H1 (cell line): ENCODE measurements at places on chromosomes 1 and 21. TPM values are rescaled to one million over a fixed set of nuclear protein-coding genes. Genes with fewer than 3 reads are reported as not detected.

Gene SYCP1
- 0.11 and 0.44 TPM in 2 replicates for total RNA-seq

Gene OR6N1
- total RNA-seq: not detected in 2 replicates

Gene S100A2
- total RNA-seq: 2.0 TPM in 1 of 2 replicates, not detected in the other

Gene KRTAP13-2
- not detected in 2 replicates for total RNA-seq

Gene IL10RB
- 2.5 and 3.2 TPM in 2 replicates for total RNA-seq

Gene KRTAP19-1
- total RNA-seq: not detected in 2 replicates

Gene OR10J1
- not detected in 2 replicates for total RNA-seq

Gene SLC45A1
- total RNA-seq: 1.6 and 1.7 TPM in 2 replicates

Gene CD1B
- total RNA-seq: not detected in 2 replicates

DNA sequence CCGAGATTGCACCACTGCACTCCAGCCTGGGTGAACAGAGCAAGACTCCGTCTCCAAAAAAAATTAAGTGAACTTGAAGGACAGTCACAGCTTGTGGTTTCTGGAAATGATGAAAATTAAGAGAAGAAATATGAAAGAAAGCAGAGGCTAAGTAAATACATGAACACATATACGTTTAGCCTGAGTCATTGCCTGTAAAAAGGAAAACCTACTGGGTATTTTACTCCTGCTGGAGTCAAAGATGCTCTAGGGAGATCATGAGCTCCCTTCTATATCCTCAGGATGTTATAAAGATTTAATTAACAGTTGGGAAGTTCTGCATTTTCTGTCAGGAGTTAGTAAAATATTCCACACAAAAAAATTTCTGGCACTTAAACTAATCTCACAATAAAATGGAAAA lies 43.5 kb upstream of the TTC39A start:
- no peak overlapping the region for H3K27ac ChIP-seq
- H3K36me3 ChIP-seq: peaks cover 3% of the 10 kb centered on the region; the same call in 1 of the 2 replicates
- no peaks in the 10 kb centered on the region for H3K4me1 ChIP-seq
- DNase-seq: no peak
- no peak overlapping the region for H3K4me3 ChIP-seq
- no peaks in the 10 kb centered on the region for H3K27me3 ChIP-seq

DNA sequence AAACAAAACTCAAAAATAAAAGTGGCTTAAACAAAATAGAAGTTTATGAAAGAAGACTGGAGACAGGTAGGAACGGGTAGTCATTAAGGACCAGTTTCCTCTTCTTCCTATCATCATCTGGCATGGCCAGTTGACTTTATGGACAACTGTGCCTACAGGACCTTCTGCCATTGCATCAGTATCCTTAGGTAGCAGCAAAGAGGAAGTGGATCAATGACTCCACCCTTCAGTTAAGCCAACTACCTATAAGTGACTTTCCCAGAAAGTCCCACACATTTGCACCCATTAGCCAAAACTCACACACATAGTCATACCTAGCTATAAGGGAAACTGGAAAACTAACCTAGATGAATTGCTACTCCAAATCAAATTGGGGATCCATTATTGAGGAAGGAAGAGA lies 51.7 kb downstream of the RASAL2 start:
- no peak for DNase-seq
- H3K36me3 ChIP-seq: no peaks in the 10 kb centered on the region
- no peaks in the 10 kb centered on the region for H3K4me1 ChIP-seq
- H3K27ac ChIP-seq: no peak overlapping the region
- H3K4me3 ChIP-seq: no peak overlapping the region
- H3K27me3 ChIP-seq: no peaks in the 10 kb centered on the region

- no peak for DNase-seq
- no peaks in the 10 kb centered on the region for H3K36me3 ChIP-seq
- H3K4me3 ChIP-seq: no peak overlapping the region
These were observed 18.7 kb downstream of the AK5 start for GRCh38 chr1:77300566-77300965.

GRCh38 chr1:224223819-224224714 lies 41.0 kb downstream of the DEGS1 start:
- no peaks in the 10 kb centered on the region; the same call in 1 of the 2 replicates for H3K36me3 ChIP-seq
- H3K27me3 ChIP-seq: no peaks in the 10 kb centered on the region; the same call in 1 of the 2 replicates
- no peak for DNase-seq
- H3K4me1 ChIP-seq: peaks cover 4% of the 10 kb centered on the region

- H3K4me3 ChIP-seq: no peak overlapping the region
- H3K4me1 ChIP-seq: peaks cover 8% of the 10 kb centered on the region
- no peak for DNase-seq
- no peak overlapping the region for H3K27ac ChIP-seq
These were observed 50.7 kb upstream of the ACOT11 start for GRCh38 chr1:54497338-54497737.

DNA sequence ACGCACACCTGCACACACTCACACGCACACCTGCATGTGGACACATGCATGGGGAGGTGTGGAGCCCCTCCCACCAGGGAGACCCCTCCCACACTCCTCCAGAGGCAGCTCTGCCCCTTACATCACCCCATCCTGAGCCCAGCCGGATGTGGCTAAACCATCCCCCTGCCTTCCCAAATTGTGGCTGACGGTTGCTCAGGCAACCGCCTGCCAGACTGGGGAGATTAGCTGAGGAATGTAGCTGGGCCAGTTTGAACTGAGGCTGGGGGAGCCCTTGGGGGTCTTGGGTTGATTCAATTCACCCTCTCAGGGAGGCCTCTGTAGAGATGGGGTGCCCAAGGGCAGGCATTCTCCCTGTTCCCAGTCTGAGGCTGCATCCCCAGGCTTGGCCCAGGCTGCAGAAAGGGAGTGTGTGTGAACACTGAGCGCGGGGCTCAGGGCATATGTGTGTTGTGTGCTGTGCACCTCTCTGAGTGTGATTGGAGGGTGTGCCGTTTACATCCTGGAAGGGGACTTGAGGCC lies 12.9 kb downstream of the PTPRU start:
- peaks cover 15% of the 10 kb centered on the region for H3K4me1 ChIP-seq
- H3K36me3 ChIP-seq: no peaks in the 10 kb centered on the region
- H3K4me3 ChIP-seq: peak overlapping the region; percentile 16; the same call in 1 of the 2 replicates
- H3K27me3 ChIP-seq: no peaks in the 10 kb centered on the region
- peak overlapping the region; percentile 84 for H3K27ac ChIP-seq

DNA sequence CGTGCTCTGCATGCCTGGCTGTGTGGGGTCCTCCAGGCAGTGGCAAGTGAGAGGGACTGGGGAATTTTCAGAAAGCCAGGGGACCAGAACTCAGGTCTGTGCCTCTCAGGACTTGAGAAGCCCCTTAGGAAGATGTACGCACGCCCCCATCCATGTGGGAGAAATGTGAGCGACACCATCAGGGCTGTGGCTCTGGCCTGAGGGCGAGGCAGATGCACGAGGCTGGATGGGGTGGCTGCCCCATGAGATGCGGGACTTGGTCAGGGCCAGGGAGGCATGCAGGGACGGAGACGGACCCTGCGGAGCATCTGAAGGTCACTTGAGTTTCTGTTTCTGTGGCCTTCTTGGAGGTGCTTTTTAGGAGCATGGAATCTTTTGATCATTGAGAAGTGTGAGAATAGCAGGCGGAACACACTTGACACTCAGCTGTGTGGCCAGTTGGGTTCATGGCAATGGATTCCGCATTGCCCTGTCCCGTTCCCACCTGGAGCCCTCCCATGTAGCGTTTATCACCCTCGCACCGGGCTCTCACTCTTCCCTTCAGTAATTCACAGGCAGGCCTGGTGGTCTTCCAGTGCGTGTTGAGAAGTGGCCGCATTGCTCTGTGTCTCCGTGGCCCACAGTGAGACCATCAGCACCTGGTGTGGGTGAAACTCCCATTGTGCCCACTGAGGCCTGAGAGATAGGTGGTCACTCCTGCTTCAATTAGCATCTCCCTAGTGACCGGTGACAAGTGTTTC lies 30.7 kb upstream of the ACTRT2 start:
- no peaks in the 10 kb centered on the region for H3K4me1 ChIP-seq
- no peaks in the 10 kb centered on the region for H3K27me3 ChIP-seq
- no peak overlapping the region for H3K4me3 ChIP-seq
- H3K27ac ChIP-seq: no peak overlapping the region
- no peaks in the 10 kb centered on the region for H3K36me3 ChIP-seq
- DNase-seq: no peak

DNA sequence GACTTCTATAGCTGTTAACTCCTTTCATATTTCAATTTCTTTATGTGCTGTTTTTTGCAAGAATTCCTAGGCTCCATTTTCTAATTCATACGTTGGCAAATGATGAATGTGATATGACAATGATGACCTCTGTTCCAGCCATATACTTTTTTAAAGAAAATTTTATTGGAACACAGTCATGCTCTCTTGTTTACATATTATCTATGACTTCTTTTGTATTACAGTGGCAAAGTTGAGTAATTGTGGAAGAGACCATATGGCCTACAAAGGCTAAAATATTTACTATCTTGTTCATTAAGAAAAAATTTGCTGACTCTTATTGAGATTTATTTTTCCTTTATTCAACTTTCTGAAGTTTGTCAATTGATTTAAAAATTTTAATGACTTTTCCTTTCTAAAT lies 7.1 kb downstream of the IFI44L start:
- no peak for DNase-seq
- no peaks in the 10 kb centered on the region for H3K27me3 ChIP-seq
- no peaks in the 10 kb centered on the region for H3K36me3 ChIP-seq

GRCh38 chr1:2591581-2592261 lies 5.1 kb downstream of the PRXL2B start:
- no peak overlapping the region for H3K27ac ChIP-seq
- no peaks in the 10 kb centered on the region for H3K36me3 ChIP-seq
- H3K4me1 ChIP-seq: 0 out of 2 replicates have a peak, but pooled peaks cover 2% of the 10 kb centered on the region
- no peak for DNase-seq

DNA sequence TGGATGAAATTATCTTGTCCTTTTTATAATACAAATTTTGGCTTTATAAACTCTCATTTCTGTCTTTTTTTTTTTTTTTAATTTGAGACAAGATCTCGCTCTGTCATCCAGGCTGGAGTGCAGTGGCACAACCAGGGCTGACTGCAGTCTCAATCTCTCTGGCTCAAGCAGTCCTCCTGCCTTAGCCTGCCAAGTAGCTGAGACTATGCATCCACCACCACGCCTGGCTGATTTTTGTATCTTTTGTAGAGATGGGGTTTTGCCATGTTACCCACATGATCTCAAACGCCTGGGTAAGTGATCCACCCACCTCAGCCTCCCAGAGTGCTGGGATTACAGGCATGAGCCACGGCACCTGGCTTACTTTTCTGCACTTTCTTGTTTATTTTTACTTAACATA lies 7.5 kb downstream of the TOR1AIP1 start:
- no peak overlapping the region for H3K4me3 ChIP-seq
- H3K36me3 ChIP-seq: 0 out of 2 replicates have a peak, but pooled peaks cover 2% of the 10 kb centered on the region
- DNase-seq: no peak
- no peaks in the 10 kb centered on the region for H3K4me1 ChIP-seq
- no peak overlapping the region for H3K27ac ChIP-seq
- H3K27me3 ChIP-seq: no peaks in the 10 kb centered on the region

- peak; percentile 73 for DNase-seq
- peak overlapping the region; percentile 29; the same call in 1 of the 2 replicates for H3K4me3 ChIP-seq
- no peaks in the 10 kb centered on the region for H3K36me3 ChIP-seq
- H3K27ac ChIP-seq: no peak overlapping the region
These were observed 3.2 kb upstream of the LHX8 start for GRCh38 chr1:75130865-75131564.

DNA sequence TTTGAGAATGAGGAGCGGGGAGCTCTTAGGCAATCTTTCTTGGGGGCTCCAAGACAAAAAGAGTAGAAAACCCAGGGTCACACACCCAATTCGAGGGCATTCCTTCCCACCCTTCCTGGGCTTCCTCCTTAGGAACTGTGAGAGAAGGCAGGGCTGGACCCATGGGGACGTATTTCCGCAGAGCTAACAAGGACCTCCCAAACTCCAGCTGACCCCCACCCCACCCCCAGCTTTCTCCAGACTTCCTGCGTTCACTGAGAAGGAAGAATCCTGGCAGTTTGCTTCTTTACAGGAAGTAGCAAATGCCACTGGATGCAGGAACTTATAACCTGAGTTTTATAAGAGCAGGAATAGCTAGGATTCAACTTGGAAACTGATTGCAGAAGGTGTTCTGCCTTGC lies 2.7 kb upstream of the LHX9 start:
- H3K36me3 ChIP-seq: no peaks in the 10 kb centered on the region; the same call in 1 of the 2 replicates
- H3K4me3 ChIP-seq: no peak overlapping the region
- H3K4me1 ChIP-seq: peaks cover 27% of the 10 kb centered on the region
- H3K27me3 ChIP-seq: peaks cover 99% of the 10 kb centered on the region
- H3K27ac ChIP-seq: no peak overlapping the region

GRCh38 chr1:246482805-246483568 lies 24.1 kb downstream of the SMYD3 start:
- no peaks in the 10 kb centered on the region for H3K27me3 ChIP-seq
- DNase-seq: no peak
- H3K36me3 ChIP-seq: no peaks in the 10 kb centered on the region
- H3K4me1 ChIP-seq: no peaks in the 10 kb centered on the region

GRCh38 chr1:157189986-157190982 lies 52.1 kb upstream of the ETV3 start:
- DNase-seq: no peak
- H3K36me3 ChIP-seq: no peaks in the 10 kb centered on the region
- no peak overlapping the region for H3K27ac ChIP-seq
- no peaks in the 10 kb centered on the region for H3K27me3 ChIP-seq
- H3K4me1 ChIP-seq: no peaks in the 10 kb centered on the region

DNA sequence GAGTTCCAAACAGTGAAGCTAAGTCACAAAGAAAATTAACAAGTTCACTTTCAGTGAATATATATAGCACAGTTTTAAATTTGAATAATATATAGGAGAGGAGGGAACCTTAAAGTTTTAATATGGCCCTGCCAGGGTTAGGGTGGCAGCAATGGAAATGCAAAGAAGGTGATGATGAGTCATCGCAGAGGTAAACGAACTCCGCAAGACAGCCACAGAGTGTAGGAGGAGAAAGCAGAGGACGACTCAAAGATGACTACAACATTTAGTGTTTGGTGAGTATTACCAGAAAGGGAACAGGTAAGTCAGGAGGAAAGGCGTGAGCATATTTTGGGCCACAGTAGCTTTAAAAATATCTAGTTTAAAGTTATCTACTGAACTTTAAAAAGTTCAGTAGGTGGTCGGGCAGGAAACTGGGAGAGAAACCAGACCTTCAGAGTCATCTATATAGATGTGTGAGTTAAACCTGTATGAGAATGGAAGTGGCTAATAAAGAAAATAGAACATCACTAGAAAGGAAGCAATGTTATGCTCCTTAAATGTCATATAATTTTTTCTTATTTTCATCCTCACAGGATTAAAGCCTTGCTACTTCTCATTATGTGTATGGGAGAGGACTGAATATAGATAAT lies 75.7 kb downstream of the UCHL5 start:
- H3K27me3 ChIP-seq: no peaks in the 10 kb centered on the region
- DNase-seq: no peak
- no peak overlapping the region for H3K27ac ChIP-seq
- no peak overlapping the region for H3K4me3 ChIP-seq
- no peaks in the 10 kb centered on the region for H3K36me3 ChIP-seq

GRCh38 chr1:245558069-245558468 lies 403.3 kb downstream of the KIF26B start:
- H3K27me3 ChIP-seq: no peaks in the 10 kb centered on the region
- H3K36me3 ChIP-seq: no peaks in the 10 kb centered on the region
- no peak overlapping the region for H3K27ac ChIP-seq

- H3K4me3 ChIP-seq: no peak overlapping the region
- no peak for DNase-seq
- H3K4me1 ChIP-seq: no peaks in the 10 kb centered on the region
- no peak overlapping the region for H3K27ac ChIP-seq
These were observed 226.1 kb downstream of the RGS7 start for GRCh38 chr1:241130881-241131280.
